ENCODE measurements at places on chromosomes 16 and 17.

GRCh38 chr16:49452578-49452977 lies 79.0 kb downstream of the C16orf78 start:
- no peak overlapping the region for H3K27ac ChIP-seq
- no peaks in the 10 kb centered on the region for H3K36me3 ChIP-seq
- no peak for DNase-seq
- H3K4me1 ChIP-seq: no peaks in the 10 kb centered on the region

DNA sequence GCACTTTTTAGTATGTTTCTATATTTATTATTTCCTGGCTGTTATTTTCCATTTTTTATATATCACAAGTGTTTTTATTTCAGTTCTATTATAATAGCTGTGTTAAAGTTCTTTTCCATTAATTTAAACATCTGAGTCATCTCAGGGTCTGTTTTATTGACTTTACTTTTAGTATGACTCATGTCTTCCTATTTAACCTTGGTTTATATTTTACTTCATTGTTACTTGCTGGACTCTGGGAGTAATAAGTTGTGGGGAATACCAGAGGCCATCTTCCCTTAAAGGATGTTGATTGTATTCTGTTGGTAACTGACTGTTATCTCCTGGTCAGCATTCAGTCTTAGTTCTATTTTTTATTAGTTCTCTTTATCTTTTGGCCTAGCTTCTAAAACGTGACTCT lies 1508.2 kb downstream of the CDH11 start:
- no peak for DNase-seq
- H3K27ac ChIP-seq: no peak overlapping the region
- no peaks in the 10 kb centered on the region for H3K4me1 ChIP-seq
- H3K36me3 ChIP-seq: no peaks in the 10 kb centered on the region

DNA sequence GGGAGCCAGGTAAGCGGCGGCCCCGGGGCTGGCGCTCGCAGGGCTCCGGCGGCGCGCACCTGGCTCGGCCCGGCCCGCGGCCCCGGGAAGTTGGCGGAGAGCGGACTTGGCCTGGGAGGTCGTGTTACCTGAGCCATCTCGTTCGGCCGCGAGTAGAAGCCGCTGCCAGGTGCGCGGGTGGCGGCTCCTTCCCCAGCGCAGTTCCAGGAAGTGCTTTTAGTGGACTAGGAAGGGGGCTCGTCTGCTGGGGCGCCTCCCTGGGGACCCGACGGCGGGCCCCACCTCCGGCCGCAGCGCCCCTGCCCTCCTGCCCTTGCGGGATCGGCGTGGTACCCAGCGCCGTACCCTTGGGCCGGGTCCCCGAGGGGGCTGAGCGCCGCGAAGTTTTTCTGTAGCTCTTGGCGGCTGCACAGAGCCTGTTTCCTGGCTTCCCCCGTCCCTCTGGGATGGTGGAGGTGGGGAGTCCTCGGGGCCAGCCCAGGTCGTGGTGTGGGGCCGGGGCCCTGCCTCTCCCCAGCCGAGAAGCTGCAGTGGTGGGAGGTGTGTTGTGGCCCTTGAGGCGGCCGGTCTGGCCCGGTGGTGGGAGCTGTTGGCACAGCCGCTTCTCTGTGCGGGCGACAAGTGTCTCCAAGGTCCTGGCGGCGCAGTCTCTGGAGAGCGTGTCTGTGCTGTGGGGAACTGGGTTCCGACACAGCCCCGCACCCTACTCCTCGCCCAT lies 96.9 kb downstream of the RAB11FIP4 start:
- H3K4me3 ChIP-seq: peak overlapping the region; percentile 93
- peaks cover 2% of the 10 kb centered on the region for H3K27me3 ChIP-seq
- H3K36me3 ChIP-seq: peaks cover 5% of the 10 kb centered on the region
- peaks cover 59% of the 10 kb centered on the region for H3K4me1 ChIP-seq
- H3K27ac ChIP-seq: peak overlapping the region; percentile 88

GRCh38 chr17:7839876-7840261 lies 5.9 kb downstream of the KDM6B start:
- peak overlapping the region; percentile 65 for H3K27ac ChIP-seq
- peaks cover 7% of the 10 kb centered on the region for H3K36me3 ChIP-seq
- H3K4me3 ChIP-seq: peak overlapping the region; percentile 89
- no peaks in the 10 kb centered on the region for H3K27me3 ChIP-seq

DNA sequence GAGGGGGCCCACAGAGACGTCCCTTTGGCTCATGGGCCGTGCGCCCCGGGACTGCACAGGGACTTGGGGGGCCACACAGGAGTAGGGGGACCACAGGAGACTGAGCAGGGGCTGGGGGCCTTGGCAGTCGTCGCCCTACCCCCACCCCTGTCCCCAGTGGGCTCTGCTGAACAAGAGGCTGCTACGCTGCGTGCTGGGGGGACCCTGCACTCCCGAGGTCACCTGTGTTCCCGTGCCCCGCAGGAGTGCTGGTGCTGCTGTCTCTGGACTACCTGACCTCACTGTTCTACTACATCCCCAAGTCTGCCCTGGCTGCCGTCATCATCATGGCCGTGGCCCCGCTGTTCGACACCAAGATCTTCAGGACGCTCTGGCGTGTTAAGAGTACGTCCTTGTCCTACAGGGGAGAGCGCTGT lies 14.4 kb upstream of the RNF213 start:
- DNase-seq: no peak
- no peaks in the 10 kb centered on the region for H3K36me3 ChIP-seq
- H3K4me1 ChIP-seq: no peaks in the 10 kb centered on the region
- H3K27ac ChIP-seq: no peak overlapping the region
- no peak overlapping the region for H3K4me3 ChIP-seq

DNA sequence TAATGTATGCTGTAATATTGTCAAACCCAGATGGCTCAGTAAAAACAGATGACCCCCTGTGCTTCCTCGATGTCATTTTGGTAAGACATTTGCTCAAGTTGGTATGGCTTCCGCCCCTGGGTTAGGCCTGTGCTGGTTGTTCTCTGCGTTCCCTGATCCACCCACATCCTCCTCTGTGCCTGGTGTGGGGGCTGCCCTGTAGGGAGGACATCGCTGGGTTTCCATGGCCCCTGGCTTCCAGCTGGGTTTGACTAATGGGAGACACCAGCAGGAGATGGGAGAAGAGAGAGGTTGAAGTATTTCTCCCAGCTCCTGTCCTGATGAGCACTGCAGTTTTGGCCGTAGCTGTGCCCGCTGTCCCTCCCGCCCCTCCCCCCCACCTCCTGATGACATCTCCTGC lies 4.4 kb upstream of the MFAP4 start:
- peaks cover 44% of the 10 kb centered on the region for H3K27me3 ChIP-seq
- H3K4me3 ChIP-seq: no peak overlapping the region
- H3K27ac ChIP-seq: no peak overlapping the region
- no peak for DNase-seq

GRCh38 chr17:67676305-67676704 lies 41.4 kb upstream of the NOL11 start:
- H3K4me1 ChIP-seq: peaks cover 6% of the 10 kb centered on the region
- no peak overlapping the region for H3K4me3 ChIP-seq
- H3K27ac ChIP-seq: no peak overlapping the region

DNA sequence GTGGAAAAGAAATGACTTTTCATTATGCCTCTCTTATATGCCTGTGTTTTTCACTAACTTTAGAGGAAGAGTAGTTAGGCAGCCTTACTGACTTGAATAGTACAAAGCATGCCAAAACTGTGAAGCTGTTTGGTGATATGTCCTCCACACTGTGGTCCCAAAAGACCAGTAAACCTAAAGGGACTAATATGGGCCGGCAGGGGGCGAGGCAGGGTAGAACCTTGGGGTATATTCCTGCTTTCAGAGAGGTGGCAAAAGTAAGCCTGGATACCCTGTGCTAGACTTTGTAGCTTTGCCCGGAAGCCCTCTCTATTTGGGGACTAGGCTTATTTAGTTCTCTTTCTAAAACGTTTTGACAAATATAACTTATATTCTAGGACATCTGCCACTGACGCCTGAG lies 36.5 kb upstream of the VWA3A start:
- peak overlapping the region; percentile 70 for H3K27ac ChIP-seq
- peaks cover 41% of the 10 kb centered on the region for H3K4me1 ChIP-seq
- peak overlapping the region; percentile 37 for H3K4me3 ChIP-seq

DNA sequence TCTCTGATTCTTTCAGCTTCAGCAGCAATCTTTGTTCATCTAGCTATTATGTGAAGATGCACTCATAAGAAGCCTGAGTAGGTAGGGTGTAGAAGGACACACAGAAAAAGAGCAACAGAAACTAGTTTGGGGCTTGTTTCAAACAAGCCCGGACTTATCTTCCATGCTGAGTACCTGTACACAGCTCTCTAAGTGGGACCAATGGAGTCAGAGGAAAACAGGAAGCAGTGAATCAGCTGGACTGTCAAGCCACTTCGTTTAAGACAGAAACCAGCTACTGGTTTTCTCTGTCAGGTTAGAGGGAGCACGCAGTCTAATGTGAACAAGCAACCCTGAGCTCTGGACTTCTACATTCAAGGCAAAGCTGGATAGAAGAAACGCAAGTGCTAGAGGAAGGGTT lies 16.0 kb downstream of the MAP2K6 start:
- H3K4me1 ChIP-seq: peaks cover 18% of the 10 kb centered on the region
- peak overlapping the region; percentile 15 for H3K27ac ChIP-seq
- no peaks in the 10 kb centered on the region for H3K36me3 ChIP-seq
- no peak for DNase-seq
- H3K4me3 ChIP-seq: peak overlapping the region; percentile 27

DNA sequence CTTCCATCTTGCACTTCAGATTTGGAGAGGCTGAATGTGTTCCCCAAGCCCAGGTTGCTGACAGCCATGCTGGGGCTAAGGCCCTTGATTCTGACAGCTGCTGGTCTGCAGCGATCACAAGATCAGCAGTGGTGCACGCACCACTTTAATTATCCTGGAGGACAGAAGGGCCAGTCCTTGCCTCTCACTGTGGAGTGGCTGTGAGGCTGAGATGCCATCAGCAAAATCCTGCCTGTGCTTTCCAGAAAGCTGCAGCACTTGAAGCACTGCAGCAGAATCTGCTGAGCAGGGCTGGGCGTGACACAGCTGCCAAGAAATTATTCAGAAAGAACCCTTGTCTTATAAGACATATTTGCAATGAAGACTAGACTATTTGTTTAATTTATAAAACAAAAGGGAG lies 37.1 kb downstream of the NUP93 start:
- H3K27ac ChIP-seq: no peak overlapping the region
- H3K4me1 ChIP-seq: peaks cover 52% of the 10 kb centered on the region
- no peak overlapping the region for H3K4me3 ChIP-seq
- H3K36me3 ChIP-seq: peaks cover 19% of the 10 kb centered on the region

GRCh38 chr17:57948555-57949420 lies 6.4 kb downstream of the CUEDC1 start:
- no peaks in the 10 kb centered on the region for H3K36me3 ChIP-seq
- no peak overlapping the region for H3K4me3 ChIP-seq
- no peak for DNase-seq
- H3K27ac ChIP-seq: no peak overlapping the region
- peaks cover 58% of the 10 kb centered on the region for H3K27me3 ChIP-seq

DNA sequence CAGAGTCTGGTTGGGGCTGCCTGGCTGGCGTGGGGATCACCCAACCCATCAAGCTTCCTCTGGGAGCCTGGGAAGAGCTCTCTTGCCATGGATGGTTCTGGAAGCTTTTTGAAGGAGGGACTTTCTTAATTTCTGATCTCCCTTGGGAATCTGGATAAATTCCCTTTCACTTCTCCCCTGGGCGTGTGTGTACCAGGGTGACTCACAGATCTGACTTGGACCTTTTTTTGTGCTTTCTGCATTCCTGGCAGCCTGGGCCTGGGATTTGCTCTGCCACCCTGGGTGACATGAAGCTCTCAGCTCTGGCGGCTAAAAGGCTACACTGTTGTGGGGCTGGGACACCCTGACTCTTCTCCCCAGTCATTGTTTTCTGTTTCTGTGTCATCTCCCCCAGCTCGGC lies 70.1 kb downstream of the ABCC1 start:
- H3K27me3 ChIP-seq: no peaks in the 10 kb centered on the region
- H3K36me3 ChIP-seq: peaks cover 50% of the 10 kb centered on the region
- DNase-seq: no peak
- no peak overlapping the region for H3K27ac ChIP-seq
- H3K4me3 ChIP-seq: no peak overlapping the region

GRCh38 chr17:82835766-82836512 lies 3.9 kb downstream of the ZNF750 start:
- no peak for DNase-seq
- no peak overlapping the region for H3K4me3 ChIP-seq
- no peaks in the 10 kb centered on the region for H3K4me1 ChIP-seq
- H3K36me3 ChIP-seq: peaks cover 2% of the 10 kb centered on the region
- no peak overlapping the region for H3K27ac ChIP-seq
- H3K27me3 ChIP-seq: no peaks in the 10 kb centered on the region

All from activated T-helper 1 cell treated with anti-CD3 and anti-CD28 coated beads, Interleukin-12 subunit alpha, Interleukin-12 subunit beta, Interleukin-2, Interleukin-4 antibody, amounts not matched to agents 30 ng/mL and 10 ng/mL and 1 ng/mL, durations not matched to agents 14 hours and 24 hours and 36 hours (primary cell).